Kidney glomerular epithelial cell (primary cell): ENCODE measurements at places on chromosomes 7 and 10.

- DNase-seq = no peak
Measured at GRCh38 chr10:76735866-76736265, 901.7 kb downstream of the KCNMA1 start.

GRCh38 chr7:25029075-25029474, 49.1 kb upstream of the OSBPL3 start:
- DNase-seq = no peak

DNA sequence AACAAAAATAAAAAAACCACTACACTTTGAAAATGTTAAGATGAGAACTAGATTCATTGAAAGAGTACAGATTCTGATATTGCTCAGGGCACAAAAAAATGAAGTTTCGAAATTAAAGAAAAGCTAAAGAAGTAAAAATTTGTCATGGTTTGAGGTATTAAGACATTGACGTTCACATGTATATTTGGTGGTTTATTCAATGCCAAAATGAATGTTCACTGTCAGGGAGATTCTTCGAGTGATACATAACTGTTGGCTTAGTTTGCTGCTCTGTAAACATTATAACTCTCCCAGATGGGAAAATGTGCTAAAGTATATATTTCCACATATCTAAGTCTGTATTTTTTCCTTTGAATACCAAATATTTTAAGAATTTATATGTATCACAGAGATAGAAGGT, 345.0 kb downstream of the SEMA3D start:
- DNase-seq = no peak

GRCh38 chr7:97576043-97576442, 155.8 kb upstream of the TAC1 start:
- no peak for DNase-seq

- DNase-seq = no peak
Measured at GRCh38 chr7:44769376-44769775, 20.7 kb downstream of the ZMIZ2 start.

- DNase-seq = peak; percentile 43
Measured at GRCh38 chr10:60944058-60944909, at the start of gene RHOBTB1. Gene RHOBTB1, minus strand, starts transcription at chr10:60944185. Its CDS starts 32,643 bp downstream, at chr10:60911542.

DNA sequence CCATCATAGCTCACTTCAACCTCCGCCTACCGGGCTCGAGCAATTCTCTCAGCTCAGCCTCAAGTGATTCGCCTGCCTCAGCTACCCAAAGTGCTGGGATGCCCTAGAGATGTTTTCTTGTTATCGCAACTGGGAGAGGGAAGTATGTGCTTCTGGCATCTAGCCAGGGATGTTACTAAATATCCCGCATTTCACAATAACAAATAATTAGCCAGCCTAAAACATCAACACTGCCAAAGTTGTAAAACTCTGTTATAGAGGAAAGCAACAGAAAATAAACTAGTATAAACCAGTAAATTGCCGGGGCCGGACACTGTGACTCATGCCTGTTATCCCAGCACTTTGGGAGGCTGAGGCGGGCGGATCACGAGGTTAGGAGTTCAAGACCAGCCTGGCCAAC, 7.2 kb downstream of the INA start:
- no peak for DNase-seq

- no peak for DNase-seq
Measured at GRCh38 chr7:131769241-131769640, 212.8 kb upstream of the PODXL start.

GRCh38 chr10:85152496-85152895, 824.1 kb downstream of the CCSER2 start:
- no peak for DNase-seq
